Gastroesophageal sphincter (tissue), 4 donors: ENCODE measurements at places on chromosomes 5 and 9. TPM values are rescaled to one million over a fixed set of nuclear protein-coding genes. Genes with fewer than 3 reads are reported as not detected.
A peak's percentile ranks its signal among the peaks of the same experiment; 100 is the strongest.

DNA sequence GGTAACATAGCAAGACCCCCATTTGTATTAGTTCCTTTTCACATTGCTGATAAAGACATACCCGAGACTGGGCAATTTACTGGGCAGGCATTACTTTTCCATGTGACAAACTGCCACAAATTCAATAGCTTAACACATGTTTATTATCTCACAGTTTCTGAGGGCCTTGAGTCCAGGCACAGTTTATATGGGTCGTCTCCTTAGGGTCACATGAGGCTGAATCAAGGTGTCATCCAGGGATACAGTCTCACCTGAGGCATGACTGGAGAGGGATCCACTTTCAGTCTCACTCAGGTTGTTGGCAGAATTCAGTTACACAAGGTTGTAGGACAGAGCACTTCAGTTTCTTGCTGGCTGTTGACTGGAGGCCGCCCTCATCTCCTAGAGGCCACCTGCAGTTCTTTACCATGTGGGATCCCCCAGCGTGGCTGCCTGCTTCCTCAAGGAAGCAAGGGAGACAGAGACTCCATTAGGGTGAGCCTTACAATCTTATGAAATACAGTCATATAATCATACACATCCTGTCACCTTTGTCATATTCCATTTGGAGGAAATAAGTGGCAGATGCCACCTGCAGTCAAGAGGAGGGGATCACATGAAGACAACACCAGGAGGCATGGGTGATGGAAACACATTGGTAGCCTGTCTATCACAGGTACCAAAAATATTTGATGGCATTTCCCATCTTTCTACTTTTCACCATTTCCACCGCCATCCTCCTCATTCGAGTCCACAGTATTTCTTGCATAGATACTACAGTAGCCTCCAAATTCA is 15.1 kb upstream of the ERAP1 start:
- no peak for ATAC-seq

- no peak for ATAC-seq
Measured at GRCh38 chr5:167786871-167787578, 504.4 kb upstream of the WWC1 start.

Gene GCNT4
- total RNA-seq = 7.0 TPM

Gene SHOC1
- not detected for total RNA-seq

Gene PLPPR1
- 0.27 TPM for total RNA-seq

Gene PPP1R26
- 25.0 TPM for total RNA-seq

Gene KCNN2
- total RNA-seq = 2.8 TPM

GRCh38 chr5:113205807-113206206 is 229.0 kb downstream of the TSSK1B start:
- no peak for ATAC-seq

GRCh38 chr9:127033789-127034188 is 88.6 kb downstream of the ANGPTL2 start:
- ATAC-seq = no peak

Gene C7
- total RNA-seq = 681 TPM

- peak; percentile 54 for ATAC-seq
Measured at GRCh38 chr5:39420482-39421145, 4.2 kb downstream of the DAB2 start.

DNA sequence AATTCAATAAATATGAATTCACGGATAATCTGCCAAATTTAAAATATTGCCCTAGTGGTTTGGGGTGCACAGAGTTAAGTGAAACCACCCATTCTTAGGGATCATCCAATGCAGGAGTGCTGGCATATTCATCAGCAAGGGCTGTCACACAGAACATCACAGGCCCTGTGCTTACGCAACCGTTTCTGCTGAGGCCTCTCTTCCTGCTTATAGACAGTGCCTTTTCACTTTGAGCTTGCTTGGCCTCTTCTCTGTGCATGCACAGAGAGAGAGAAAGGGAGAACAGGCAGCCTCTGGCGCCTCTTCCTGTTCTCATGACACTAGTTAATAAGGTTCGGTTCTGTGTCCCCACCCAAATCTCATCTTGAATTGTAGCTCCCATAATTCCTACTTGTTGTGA is 366.3 kb downstream of the ICE1 start:
- ATAC-seq = no peak

Gene MZB1
- total RNA-seq = not detected

Gene CMYA5
- 11.3 TPM for total RNA-seq

Gene ZNG1A
- 32.2 TPM for total RNA-seq

DNA sequence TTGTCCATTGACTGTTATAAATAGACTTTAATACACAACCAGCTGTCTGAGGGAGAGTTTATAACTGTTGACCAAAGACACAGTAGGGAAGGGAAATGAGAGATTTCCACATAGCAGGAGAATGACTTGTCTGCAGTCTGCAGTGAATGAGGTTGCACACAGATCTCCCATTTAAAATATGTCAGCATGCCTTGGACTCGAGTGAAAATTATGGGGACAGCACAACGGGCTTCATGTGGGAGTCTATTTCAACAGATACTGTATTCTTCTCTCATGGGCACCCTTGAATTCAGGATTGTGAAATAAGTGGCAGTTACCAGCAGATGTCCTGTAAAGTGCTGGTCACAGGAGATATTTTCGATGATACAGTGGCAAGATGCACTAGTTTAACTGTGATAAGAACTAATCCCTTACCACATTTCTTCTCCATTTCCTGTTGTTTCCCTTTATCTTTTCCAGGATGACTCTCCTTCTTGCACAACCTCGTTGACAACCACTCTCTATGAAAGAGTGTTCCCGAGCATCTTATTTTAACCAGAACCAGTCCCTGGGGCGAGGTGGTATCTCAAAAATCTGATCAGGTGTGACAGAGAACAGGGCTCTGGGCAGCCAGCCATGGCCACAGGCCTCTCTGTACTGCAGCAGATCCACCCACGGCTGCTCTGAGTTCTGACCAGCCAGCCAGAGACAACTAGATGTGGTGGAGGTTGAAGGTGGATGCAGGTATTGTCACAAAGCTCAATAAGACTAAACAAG is 51.5 kb upstream of the MAP3K1 start:
- ATAC-seq = peak; percentile 55

Gene FRMD3
- 12.9 TPM for total RNA-seq

Gene SPOCK1
- total RNA-seq = 50.7 TPM

DNA sequence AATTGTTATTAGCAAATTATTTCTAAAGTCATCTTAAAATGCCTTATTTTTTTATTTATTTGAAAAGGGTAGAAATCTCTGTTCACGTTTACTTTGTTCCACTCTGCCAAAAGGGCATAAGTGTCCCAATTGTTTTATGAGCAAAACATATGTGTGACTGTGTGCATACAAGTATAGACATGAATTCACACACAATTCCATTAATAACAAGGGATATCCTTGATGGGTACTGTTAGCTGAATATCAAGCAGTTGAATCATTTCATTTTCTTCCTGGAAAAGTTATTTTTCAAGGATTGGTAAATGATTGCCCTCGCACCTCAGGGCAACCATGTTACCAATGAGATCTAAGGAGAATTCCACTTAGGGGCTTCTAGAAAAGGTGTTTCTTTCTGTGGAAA is 92.1 kb upstream of the TAF11L2 start:
- no peak for ATAC-seq

DNA sequence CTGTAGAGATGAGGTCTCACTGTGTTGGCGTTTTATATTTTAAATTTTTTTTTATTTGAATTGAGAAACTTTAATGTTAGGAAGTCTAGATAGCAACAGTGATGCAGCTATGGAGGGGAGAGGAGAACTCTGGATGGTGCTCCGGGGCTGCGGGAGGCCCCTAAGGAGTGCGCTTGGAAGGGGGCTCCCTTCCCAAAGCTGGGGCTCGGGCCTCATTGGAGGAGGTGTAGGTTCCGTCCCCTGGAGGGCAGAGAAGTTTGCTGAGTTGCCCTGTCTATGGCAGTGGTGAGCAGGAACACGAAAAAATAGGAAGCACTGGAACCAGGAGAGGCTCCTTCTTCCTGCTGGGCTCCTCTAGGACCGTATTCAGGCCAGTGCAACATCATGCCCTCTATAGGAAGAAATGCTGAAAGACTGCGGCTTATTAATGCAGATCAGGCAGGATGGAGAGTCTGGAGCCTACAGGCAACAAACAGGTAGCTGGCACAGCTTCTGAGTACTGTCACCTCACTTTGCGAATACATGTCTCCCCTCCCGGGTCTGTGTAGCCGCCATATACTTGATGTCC is 16.1 kb downstream of the AHRR start:
- ATAC-seq = no peak

DNA sequence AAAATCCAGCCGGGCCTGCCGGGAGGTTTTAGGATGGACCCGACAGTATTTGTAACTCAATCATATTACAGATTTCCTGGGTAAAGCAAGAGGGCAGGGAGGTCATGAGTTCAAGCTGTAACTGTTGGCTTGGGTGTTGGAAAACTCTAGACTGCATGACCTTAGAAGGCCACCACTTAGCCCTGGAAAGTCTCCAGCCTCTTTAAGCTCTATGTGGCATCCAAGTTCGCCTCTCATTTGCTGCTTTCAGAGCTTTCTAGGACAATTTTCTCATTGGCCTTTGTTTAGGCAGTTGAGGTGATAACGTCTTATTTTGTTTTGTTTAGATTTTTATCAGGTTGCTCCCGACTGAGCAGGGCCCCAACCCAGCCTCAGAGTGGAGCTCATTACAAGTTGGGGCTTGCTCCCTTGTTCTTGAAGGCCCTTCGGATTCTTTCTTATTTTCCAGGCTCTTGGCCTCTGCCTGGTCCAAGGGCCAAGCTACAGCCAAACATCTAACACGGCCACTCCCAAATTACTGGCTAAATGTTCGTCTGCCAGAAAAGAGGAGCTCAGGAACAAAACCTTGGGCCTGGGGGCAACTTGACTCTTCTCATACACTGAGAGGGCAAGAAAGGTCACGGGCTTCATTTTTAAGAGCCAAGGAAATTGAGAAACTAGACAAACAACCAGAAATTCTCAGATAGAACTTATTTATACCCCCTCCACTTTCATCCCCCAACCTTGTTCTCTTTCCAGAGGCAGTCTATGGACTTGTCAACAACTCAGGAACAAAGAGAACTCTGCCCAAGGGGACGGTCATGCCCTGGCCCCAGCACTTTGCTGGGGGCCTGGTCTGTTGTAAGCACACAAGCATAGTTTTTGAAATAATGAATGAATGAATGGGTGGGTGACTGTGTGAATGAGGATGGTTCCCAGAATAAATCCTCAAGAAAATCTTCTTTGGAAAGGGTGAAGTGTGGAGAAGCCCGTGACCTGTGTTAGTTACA is 526.9 kb downstream of the BNC2 start:
- peak; percentile 50 for ATAC-seq

GRCh38 chr9:38388283-38389223 is 3.9 kb upstream of the ALDH1B1 start:
- ATAC-seq = peak; percentile 56

Gene TRIO
- total RNA-seq = 203 TPM

Gene LEAP2
- total RNA-seq = 0.27 TPM

Gene MORN5
- total RNA-seq = not detected

DNA sequence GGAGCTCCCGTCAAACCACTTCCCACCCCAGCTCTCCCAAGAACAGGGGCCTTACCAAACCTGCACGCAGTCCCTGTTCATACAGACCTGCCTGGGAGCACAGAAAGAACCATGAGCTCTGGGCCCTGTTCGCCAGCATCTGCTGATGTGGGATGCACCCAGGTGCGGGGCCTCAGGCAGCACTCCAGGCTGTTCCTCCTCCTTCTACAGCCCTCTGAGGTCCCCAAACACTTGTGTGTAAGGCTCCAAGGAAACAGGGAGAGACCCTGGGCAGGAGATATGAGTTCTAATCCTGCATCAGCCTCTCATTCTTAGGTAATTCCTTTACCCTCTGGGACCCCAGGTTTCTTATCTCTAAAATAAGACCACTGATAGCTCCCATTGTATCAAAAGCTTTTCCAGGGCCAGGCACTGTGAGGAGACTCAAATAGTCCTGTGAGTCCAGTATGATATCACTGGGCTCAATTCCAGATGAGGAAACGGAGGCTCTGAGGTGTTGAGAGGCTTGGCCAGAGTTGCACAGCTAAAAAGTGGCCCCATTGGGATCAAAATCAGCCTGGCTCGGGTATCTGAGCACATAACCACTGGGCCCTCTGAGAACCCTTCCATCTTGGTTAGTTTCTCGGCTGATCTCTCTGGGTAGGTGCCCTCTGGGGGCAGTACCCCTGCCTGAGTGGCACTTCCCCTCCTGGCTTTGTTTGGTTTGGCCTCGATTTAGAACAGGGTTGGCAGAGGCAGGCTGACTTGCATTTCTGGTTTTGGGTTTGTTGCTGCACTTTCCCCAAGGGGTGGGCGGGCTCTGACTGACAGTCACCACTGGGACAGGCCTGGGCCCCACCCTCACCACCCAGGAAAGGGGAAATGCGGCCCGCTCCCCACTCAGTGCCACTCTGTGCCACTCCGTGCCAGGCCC is 116.8 kb downstream of the RGS3 start:
- ATAC-seq = peak; percentile 59

DNA sequence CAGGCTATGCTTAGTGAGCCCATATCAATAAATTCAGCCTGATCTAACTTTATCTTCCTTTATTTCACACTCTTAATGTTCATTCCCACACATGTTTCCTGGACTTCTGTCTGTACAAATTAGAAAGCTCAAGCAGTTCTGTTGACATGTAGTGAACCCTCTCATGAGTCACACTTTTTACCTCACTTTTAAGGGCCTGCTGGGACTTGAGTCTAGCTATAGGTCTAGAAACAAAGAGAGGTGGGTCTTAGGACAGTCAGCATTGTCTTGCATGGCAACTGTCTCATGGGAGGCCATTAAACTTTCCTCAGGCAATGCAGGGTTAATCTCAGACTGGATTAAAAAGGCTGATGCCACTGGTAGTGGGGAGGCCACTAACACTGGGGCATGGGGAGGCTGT is 8.6 kb upstream of the CCNH start:
- no peak for ATAC-seq

GRCh38 chr9:106775960-106776359 is 87.0 kb upstream of the ZNF462 start:
- no peak for ATAC-seq

- ATAC-seq = no peak
Measured at GRCh38 chr5:23027830-23028229, 174.7 kb upstream of the CDH12 start.

- ATAC-seq = no peak
Measured at GRCh38 chr5:127586811-127587210, 62.1 kb upstream of the CTXN3 start.

- no peak for ATAC-seq
Measured at GRCh38 chr9:100492952-100493351, 20.0 kb downstream of the TMEFF1 start.

DNA sequence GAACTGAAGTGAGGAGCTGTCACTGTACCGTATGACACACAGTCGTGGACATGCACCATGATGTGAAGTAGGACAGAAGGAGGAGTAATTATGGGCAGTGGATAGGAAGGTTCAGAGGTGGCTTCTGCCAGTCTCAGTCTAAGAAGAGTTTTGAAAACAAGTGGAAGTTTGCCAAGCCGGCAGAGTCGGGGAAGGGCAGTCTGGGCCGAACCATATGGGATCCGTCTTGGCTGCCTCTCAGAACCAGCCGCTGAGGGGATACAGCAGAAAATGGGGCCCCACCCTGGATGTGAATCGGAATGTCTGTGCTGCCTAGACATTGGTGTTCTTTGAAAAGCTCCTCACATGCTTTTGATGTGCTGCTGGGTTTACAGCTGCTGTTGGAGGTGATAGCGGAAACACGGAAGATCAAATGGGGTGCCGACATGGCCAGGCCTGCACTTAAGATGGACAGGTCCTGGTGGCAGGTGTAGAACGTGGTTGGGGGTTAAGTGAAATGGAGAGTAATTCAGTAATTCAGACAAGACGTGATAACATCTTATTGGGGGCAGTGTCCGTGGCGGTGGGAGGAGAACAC is 11.2 kb downstream of the SNX18 start:
- no peak for ATAC-seq

Gene COL15A1
- total RNA-seq = 109 TPM
